HEK293T (cell line): ENCODE measurements at places on chromosomes 3 and 15.

DNA sequence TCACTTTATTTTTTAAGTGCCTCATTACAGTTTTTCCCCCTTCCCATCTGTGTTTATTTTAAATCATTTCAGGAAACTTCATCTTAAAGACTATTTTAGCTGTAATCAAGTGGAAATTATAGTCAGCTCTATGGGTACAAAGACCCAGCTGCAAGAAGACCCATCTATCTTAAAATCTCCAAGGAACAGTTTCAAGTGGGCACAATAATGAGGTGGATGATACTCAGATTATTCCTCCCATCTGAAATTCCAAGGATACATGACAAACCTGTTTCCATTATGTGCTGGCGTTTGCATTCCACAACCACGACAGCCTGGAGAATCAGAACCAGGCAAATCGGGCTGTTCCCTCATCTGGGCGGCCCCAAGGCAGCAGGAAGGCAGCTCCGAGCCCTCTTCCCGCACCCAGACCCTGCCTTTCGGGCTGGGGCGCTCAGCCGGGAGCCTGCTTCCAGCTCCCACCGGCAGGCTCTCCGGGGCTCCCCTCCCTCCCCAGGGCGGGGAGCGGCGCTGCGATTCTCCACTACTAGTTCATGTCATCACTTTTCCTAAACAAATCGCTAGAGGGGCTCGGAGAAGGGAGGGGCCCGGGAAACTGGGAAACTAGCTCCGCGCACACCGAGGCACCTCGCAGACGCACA lies at the start of gene MGLL:
MGLL (minus strand) TSS at position 475 of the 641 bp plus-strand sequence; CDS start at position 278, 197 bp downstream.
- peak; percentile 40 for DNase-seq

DNA sequence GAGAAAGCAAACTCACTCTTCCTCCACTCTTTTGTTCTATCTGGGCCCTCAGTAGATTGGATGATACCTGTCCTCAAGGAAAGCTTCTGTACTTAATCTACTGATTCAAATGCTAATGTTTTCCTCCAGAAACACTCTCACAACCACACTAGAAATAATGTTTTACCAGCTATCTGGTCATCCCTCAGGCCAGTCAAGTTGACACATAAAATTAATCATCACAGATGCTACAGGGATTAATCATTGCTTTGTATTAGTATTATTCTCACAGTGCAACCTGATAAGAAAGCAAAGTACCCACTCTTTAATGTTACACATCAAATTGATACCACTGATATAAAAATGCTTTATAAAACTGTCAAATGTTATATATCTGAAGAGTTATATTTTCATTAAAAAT lies 52.9 kb upstream of the ARL6 start:
- no peak for DNase-seq

DNA sequence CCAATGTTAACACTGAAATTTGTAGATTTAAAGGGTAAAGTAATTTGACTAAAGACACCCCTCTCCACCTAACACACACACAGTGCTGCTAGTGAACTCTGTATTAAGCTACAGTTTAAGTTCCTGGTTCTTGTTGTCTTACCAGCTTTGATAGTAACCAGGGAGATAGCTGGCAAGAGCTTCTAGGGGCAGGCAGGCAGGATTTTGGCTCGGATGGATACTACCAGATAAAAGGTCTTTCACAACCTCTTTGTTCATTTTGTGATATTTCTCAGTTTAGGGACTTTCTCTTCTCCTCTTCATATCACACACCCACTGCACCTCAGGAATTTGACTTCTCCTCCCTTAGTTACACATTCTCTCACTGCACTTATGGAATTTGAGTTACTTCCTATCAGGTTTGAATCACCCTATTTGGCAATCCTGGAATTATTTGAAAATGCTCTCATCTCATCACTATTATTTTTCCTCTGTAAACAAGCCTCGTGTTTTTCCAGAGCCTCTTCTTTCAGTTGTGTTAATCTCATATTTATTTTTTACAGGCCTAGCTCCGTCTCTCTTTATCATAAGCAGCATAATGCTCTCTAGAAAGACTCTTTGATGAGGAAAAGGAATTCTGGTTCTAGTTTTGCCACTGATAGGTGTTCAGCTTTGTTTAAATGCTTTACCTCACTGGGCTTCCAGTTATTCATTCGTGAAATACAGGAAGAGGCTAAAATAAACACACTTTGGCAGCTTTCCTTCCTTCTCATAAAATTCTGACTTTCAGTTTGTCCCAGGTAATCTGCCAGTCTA lies 23.0 kb upstream of the CLDN1 start:
- DNase-seq: no peak

- no peak for DNase-seq
These were observed 56.8 kb upstream of the TAMM41 start for GRCh38 chr3:11903447-11903846.

- DNase-seq: no peak
These were observed 9.3 kb upstream of the SLC28A1 start for GRCh38 chr15:84874981-84875699.

DNA sequence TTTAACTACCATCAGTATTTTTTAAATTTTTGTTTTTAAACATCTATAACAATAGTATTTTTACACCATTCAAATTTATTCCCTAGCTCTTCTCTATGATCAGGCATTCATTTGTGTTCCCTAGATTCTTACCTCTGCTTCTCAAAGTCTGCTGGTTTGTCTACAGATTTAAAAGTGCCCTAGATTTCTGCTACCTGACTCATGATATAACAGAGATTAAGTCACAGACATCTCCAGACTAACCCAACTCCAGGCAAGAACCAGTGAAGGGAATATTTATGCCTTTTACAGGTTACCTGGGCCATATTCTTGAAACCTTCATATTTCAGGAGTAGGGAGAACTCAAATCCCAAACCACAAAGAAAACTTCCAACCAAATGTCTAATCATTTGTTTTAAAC lies 38.8 kb downstream of the ADAM10 start:
- DNase-seq: no peak

GRCh38 chr3:113744941-113745755 lies 901 bp downstream of the NAA50 start:
- DNase-seq: peak; percentile 66

GRCh38 chr3:105397974-105398373 lies 31.3 kb downstream of the ALCAM start:
- DNase-seq: no peak

- no peak for DNase-seq
These were observed 68.1 kb downstream of the PGPEP1L start for GRCh38 chr15:98939311-98940080.

GRCh38 chr3:21094686-21095085 lies 656.3 kb downstream of the ZNF385D start:
- no peak for DNase-seq

DNA sequence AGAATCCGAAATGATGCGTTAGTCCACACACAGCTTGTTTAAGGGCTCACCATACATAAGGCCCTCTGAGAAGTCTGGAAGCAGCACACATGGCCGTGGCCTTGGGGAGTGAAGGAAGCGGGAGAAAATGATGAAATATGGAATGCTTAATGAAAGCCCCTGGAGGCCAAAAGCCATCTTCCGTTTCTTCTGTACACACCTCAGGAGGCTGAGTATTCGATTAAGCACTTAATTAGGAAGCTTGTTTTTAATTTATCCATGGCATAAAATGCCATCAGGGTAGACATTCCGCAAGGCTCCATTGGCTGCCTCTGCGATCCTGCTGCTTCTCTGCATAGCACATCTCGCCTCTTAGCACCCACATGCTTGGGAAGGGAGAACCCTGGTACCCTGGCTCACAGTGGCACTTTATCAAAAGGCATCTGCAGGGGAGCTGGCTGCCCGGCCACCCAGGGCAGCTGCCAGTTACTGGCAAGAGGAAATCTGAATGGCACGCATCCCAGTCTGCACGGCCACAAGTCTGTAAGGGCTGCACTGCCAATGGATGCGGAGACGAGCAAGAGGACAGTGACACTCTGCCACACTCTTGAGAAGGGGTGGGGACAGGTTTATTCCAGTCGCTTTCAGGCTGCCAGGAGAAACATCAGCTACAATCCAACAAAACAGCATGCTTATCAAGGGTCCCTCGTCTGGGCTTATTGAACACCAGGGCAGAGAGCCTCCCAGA lies 356.2 kb downstream of the OCA2 start:
- DNase-seq: no peak

DNA sequence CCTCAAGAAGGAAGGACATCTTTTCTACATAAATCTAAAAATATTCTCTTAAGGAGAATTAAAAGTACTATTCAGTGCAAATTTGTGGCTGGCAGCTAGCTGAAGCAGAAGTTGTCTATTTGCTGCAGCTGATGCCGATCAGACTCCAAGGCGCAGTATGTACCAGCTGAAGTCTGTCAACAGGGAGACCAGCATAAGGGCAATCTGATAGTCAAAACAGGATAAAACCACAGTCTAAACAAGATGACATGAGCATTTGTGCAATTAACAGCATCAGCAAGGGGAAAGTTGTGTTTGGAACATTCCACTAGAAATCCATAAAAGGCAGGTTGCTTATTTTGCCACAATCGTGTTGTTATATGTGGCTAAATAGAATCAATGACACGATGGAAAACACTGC lies 198.2 kb upstream of the ROBO2 start:
- no peak for DNase-seq

- DNase-seq: no peak
These were observed 272.6 kb upstream of the ZPLD1 start for GRCh38 chr3:102162251-102162650.

- DNase-seq: no peak
These were observed 340.1 kb downstream of the PTPRG start for GRCh38 chr3:61901496-61901895.

- DNase-seq: no peak
These were observed 436 bp downstream of the ADPGK start for GRCh38 chr15:72783004-72783639.

DNA sequence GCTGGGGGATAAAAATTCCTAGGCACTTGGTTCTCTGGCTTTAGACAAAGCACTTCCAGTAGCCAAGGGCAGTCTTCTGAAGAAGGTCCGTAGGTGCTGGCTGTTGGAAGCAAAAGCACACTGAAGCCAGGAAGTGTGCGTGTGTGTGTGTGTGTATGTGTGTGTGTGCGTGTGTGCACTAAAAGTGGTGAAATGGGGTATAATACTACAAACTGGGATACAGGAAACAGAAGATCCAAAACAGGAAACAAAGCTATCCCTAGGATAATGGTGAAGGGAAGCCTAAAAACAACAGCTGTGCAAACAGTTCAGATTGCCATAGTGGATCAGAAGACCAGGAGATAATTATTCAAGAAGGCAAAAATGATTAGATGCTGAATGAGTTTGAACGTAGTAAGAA lies 103.4 kb downstream of the IL20RB start:
- no peak for DNase-seq

DNA sequence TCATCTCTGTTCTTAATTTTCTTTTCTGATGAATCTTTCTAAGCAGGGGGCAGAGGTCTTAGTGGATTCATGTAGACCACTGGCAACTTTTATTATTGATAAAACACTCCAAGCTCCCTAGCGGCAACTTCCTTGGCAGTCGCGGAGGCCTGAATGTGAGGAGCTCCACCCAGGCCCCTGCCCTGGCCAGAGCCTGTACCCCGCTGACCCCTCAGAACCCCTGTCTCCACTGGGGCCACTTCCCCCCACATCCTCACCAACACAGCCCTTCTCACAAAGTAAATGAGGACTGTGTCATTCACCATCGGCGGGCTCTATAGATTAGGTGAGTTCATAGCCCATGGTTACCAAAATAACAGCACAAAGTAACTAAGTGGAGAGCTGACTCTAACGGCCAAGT lies 111.6 kb downstream of the TPRA1 start:
- DNase-seq: no peak

- DNase-seq: no peak
These were observed 144.7 kb downstream of the OTOL1 start for GRCh38 chr3:161641287-161641686.

DNA sequence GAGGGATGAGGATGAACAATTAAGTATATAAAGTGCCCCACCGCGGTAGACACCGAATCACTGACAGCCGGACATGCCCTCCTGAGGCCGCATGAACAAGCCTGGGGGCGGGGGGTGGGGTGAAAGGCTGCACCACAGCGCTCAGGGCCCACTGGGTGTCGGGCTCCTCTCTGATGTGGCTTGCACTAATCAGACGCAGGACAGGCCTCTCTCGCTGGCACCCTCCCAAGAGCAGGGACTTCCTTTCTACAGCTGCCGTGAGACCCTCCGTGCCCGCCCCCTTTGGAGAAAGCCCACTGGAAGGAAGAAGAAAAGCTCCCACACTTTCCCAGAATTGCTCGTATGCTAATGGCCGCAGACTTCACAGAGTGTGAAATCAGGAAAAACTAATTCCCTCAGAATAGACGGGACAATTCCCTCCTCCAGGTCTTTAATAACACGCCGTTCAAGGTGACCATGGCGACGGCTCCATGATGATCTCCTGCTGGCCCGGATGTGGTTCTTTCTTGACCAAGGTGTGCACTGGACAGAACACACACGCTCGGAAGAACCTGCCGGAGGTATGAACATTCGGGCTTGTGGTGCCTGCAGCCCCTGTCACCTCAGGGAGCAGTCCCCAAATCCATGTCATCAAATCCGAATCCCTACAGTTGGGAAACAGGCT lies 32.0 kb downstream of the IQSEC1 start:
- DNase-seq: no peak

- DNase-seq: no peak
These were observed 74.6 kb upstream of the BNC1 start for GRCh38 chr15:83358972-83359564.

DNA sequence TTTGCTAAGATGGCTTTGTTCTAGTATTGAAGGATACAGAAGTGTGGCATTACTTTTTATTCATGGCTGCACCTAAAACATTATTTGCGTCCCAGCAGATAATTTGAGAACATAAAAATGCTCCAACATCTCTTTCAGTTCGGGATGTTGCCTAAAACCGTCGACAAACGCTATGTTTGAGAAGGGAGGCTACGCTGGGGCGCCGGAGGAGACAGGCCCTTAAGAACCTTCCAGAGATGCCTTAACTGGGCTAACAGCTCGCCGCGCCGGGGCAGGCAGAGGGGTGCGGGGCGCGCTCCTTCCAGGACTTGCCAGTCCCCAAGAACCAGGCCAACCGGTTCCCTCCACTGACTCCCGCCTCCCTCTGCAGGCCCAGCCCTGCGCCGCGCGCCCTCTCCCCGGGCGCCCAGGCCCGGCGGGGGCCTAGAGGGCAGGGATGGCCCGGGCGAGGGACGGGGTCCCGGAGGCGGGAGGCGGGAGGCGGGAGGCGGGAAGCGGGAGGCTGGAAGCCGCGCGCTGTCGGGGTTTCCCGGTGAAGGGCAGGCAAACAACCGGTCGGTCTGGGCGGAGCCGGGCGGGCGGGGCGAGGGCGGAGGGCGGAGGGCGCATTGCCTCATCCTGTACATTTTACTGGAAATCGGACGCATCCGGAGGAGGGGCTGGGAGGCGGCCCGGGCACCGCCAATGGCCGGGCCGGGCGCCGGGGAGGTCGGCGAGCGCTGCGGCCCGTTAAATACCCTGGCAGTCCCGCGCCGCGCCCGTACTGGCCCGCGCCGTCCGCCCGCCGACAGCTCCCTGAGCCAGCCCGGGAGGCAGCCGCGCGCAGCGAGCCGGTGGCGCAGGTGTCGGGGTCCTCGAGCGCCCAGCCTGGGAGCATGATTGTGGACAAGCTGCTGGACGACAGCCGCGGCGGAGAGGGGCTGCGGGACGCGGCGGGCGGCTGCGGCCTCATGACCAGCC lies at the start of gene NFKBIZ:
NFKBIZ (plus strand) TSS at position 761 of the 960 bp plus-strand sequence; CDS start at position 876, 115 bp downstream.
- DNase-seq: peak; percentile 86

GRCh38 chr3:4985330-4986174 lies 6.3 kb downstream of the BHLHE40 start:
- DNase-seq: no peak
